ENCODE measurements at places on chromosomes 13 and 19. TPM values are rescaled to one million over a fixed set of nuclear protein-coding genes. Genes with fewer than 3 reads are reported as not detected.

CCDC169 gene
- total RNA-seq: 1.5 TPM

DNA sequence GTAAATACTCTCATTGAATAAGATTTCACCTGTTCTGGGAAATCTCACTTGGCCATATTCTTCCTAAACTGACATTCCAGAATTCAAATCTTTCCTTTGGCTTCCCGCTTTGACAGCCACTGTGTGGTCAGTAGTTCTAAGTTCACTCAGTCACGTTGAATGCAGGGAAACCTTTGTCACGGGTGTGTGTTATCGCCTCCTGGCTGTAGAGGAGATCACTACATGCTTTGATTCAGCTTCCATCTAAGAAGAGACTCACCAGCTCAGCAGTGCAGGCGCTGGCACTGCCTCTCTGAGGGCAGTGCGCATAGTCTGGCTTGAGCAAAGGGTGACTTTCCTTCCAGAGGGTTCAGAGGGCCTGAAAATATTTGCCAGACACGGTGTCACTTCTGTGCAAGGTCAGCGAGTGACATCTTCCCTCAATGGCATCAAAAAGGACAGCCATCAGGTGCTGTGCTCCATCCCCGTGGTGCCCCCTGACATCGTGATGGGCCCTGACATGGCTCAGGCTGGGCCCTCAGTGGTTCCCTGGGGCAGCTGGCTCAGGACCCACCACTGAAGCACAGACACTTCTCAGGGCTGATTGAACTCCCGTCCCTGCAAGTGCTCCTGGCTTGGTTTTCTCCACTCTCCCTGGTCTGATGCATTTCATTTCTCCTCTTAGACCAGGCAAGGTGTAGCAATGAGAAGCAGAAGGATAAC is 635.4 kb upstream of the ARGLU1 start:
- DNase-seq: no peak

DNA sequence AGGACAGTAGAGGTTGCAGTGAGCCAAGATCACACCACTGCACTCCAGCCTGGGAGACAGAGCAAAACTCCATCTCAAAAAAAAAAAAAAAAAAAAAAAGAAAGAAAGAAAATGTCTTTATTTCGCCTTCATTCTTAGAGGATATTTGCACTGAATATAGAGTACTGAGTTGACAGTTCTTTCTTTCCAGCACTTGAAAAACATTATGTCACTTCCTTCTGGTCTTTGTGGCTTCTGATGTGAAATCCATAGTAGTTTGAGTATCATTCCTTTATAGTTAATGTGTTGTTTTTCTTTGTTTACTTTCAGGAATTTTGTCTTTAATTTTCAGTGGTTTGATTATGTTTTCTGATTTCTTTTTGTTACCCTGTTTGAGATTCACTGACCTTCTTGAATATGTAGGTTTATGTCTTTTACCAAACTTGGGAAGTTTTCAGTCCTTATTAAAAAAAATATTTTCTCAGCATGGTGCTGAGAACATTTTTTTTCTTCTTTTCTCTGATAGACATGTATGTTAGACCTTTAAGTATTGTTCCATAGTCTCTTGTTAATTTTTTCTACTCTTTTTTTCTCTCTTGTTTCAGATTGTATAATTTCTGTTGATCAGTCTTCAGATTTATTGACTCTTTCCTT is 50.1 kb downstream of the PCCA start:
- no peak for DNase-seq

- no peak for DNase-seq
These were observed 7.0 kb upstream of the LSM14A start for GRCh38 chr19:34165295-34165738.

DNA sequence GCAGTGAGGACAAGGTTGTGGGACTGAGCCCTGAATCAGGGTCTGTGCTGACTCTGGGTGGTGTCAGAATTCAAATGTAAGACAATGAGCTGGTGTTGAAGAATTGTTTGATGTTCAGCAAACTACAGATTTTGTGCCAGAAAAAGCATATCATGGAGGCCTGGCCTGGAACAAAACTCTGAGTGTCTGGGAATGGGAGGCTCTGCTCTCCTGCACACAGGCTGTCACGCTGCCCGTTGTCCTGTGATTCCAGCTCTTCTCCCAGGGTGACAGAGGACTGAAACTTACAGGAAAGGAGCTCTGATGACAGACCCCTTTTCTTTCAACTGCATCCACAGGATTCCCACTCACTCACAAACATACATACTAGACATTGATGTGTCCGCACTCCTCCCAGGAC is 120.1 kb downstream of the ZNF486 start:
- no peak for DNase-seq
